ENCODE measurements at places on chromosomes 2 and 18.

DNA sequence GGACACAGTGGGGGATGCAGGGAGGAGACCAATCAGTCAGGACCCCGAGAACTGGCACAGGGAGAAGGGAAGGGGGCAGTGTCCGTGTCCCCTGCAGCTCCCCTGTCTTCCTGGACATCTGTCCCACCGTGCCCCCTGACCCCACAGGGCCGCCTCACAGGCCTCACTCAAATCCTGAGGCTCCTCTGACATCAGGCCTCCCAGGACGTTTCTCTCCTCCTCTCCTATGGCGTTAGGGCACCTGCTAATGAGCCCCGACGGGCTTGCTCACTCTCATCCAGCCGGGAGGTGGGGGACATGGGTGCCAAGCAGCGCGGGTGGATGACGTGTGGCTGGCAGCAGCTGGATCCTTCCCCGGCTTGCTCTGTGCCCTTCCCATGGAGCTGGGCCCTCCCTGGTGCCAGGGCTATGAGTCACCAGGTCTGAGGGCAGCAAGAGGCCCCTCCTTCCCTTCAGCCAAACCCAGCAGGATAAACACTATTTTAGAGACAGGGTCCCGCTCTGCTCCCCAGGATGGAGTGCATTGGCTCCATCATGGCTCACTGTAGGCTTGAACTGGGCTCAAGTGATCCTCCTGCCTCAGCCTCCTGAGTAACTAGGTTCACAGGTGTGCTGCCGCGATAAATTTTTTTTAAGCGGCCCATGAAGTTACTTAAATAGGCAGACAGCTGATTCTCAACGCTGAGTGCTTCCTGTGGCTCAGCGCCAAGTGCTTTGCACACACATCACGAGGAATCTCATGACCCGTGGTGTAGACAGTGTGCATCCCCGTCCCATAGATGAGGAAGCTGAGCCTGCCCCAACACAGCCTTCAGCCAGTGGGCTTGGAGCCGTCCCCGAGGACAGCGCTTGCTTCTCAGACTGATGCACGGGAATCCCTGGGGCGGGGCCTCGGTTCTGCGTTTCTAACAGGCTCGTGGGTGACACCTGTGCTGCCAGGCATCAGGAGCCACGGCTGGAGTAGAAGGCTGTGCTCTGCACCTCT, 64.5 kb upstream of the HDAC4 start:
- peak; percentile 44 for DNase-seq

DNA sequence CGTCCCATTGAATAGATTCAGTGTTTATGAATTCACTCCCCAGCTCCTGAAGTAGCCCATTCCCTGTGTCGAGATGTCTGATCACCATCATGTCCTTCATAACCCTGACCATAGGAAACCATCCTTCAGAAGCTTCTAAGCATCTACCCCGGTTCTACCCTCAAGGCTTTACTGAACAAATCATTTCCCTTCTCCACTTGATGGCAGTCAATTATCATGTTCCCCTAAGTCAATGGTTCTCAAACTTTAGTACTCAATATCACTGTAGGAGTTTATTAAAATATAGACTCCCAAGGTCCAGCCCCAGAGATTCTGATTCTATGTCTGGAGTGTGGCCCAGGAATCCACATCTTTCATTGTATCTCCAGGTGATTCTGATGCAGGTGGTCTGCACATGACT, 228.4 kb upstream of the SP5 start:
- DNase-seq, result no peak

DNA sequence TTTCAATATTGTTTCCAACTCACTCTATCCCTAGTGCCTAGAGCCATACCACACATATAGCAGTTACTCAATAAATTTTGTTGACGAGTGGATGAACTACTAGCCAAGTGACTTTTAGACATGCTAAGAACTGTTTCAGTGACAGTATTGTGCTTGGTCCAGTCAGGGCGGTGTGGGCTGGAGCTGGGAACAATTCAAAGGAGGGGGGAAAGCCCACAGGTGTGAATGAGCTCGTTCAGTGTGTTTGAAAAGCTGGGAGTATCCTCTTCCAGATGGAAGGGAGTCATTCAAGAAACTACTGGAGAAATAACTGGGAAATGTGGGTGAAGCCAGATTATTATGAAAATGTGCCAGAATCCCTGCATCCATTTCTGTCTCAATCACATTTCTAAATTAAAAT, 1.7 kb upstream of the SERPINE2 start:
- no peak for DNase-seq

DNA sequence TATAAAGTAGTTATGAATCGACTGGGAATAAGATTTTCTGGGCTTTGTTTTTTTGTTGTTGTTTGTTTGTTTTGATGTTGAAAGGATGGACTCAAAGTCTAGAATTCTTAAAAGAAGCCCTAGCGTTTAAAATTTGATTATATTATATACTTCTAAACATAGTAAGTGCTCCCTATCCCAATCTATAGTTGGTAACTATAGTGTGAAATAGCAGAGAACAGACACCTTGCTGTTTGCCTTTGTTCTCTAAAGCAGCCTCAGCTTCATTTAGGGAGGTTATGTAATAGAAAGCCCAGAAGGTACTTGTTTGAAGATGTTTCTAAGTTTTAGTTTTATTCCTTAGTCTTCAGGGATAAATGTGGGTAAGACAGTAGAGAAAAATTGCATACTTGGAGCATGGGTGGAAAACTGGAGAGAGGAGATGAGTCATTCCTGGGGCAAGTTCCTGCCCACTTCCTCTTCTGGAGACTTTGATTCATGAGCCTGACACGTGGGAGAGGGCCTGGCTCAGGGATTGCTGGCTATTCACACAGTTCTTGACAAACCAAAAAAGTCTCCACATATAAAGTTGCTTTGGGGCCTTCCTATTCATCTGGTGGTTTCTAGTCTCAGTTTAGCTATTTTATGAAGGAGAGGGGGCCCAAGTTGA, 131.9 kb downstream of the MYO1B start:
- DNase-seq, result peak; percentile 76
